Activated CD8-positive, alpha-beta T cell treated with anti-CD3 and anti-CD28 coated beads for 36 hours (primary cell): ENCODE measurements at places on chromosomes 4 and X. TPM values are rescaled to one million over a fixed set of nuclear protein-coding genes. Genes with fewer than 3 reads are reported as not detected.

GRCh38 chrX:47206316-47206715, 12.2 kb upstream of the CDK16 start:
- DNase-seq, result no peak

- no peak for DNase-seq
Measured at GRCh38 chrX:84108584-84108983, 79.4 kb downstream of the RPS6KA6 start.

DNA sequence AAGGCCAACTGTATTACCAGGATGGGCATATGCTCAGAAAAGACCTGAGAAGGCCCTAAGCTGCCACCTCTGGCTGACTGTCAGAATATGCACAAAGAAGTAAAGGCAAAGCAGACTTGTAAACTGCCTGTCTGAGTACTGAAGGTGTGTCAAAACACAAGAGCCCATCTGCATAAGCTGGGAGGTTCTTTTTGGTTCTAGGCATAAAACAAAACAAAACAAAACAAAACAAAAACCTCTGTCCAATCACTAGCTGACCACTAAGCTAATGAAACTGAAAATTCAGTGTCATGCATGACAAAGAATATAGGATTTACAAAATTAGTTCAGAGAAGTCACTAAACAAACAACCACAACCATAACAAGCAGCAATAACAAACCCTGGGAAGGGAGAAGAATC, 20.6 kb downstream of the SH3D19 start:
- no peak for DNase-seq

DNA sequence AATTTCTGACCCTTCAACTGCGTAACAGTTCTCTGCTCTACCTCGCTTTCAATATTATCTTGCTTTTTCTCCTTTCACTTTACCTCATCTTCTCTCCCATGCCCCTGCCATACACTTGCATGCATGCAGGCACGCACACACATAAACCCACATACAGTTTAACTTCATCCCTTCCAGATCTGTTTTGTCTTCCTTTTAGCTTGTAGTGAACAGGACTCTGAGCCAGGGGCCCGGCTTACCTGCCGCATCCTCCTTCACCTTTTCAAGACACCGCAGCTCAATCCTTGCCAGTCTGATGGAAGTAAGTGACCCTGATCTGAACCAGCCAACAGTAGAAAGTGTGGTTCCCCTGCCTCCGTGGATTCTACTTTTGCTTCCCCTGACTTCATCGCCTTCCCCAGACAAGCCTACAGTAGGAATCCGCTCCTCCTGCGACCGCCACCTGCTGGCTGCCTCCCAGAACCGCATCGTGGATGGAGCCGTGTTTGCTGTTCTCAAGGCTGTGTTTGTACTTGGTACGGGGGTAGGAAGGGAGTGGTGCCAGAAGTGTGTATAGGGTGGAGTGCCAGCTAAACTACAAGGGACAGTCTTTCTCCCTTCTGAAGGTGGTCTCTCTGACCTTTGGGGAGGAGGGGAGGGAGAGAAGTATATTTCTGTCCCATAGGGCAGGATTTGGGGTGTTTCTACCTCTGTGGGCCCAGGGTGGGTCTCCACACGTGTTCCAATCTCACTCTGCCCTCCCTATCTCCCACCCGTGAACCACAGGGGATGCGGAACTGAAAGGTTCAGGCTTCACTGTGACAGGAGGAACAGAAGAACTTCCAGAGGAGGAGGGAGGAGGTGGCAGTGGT, 10.7 kb downstream of the MED12 start:
- peak; percentile 77 for DNase-seq

DNA sequence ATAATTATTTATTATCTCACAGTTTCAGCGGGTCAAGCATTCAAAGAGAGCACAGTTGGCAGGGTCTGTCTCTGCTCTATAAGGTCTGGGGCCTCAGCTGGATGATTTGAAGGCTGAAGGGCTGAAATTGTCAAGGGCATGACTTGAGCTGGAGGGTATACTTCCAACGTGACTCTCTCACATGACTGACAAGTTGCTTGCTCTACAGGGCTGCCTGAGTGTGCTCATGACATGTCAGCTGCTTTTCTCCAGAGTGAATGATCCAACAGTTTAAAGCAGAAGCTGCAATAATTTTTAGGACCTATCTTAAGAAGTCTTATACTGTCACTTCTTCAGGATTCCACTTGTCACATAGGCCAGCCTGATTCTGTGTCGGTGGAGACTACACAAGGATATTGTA, 51.2 kb downstream of the TIGD2 start:
- no peak for DNase-seq

GRCh38 chrX:44637282-44637681, 94.6 kb upstream of the FUNDC1 start:
- no peak for DNase-seq

DNA sequence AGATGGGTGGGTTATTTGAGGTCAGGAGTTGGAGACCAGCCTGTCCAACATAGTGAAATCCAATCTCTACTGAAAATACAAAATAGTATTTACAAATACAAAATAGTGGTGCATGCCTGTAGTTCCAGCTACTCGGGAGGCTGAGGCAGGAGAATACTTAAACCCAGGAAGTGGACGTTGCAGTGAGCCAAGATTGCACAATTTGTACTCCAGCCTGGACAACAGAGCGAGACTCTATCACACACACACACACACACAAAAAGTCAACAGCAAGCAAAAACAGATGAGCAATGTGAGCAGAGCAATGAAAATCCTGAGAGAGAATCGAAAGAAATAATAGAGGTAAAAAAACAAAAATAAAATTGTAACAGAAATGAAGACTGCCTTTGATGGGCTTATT, 168.8 kb downstream of the PCDH18 start:
- DNase-seq, result no peak

DNA sequence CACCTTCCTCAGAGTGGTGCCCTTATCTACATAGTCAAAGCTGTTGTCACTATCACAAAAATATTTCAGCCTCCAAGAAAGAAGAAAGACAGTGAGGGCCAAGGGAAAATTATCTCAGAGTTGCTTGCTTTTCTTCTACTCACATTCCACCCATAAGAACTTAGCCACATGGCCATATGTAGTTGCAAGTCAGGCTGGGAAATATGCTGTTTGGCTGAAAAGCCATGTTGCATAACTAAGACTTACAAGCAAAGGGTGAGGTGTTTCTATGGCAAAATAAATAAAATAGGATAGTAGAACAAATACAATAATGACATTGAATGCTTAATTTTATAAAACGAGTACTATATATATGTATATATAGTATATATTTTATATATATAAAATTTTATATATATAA, 365.9 kb upstream of the PABPC4L start:
- DNase-seq, result no peak

DNA sequence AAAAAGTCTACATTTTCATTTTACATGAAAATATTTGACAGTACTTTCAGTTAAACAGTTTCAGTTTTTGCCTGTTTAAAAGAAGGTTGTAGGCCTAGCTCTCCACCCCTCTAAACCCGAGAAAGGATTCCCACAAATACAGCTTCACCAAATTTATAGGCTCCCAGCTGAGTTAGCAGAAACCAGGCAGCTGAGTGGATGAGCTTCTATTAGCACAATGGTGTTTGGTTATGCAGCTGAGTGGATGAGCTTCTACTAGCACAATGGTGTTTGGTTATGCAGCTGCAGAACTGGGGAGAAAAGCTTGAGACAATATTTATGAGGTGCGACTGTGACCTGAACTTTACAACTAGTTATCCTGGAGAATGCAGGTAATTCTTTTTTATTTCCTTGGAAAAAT, 36.6 kb upstream of the PAQR3 start:
- no peak for DNase-seq

DNA sequence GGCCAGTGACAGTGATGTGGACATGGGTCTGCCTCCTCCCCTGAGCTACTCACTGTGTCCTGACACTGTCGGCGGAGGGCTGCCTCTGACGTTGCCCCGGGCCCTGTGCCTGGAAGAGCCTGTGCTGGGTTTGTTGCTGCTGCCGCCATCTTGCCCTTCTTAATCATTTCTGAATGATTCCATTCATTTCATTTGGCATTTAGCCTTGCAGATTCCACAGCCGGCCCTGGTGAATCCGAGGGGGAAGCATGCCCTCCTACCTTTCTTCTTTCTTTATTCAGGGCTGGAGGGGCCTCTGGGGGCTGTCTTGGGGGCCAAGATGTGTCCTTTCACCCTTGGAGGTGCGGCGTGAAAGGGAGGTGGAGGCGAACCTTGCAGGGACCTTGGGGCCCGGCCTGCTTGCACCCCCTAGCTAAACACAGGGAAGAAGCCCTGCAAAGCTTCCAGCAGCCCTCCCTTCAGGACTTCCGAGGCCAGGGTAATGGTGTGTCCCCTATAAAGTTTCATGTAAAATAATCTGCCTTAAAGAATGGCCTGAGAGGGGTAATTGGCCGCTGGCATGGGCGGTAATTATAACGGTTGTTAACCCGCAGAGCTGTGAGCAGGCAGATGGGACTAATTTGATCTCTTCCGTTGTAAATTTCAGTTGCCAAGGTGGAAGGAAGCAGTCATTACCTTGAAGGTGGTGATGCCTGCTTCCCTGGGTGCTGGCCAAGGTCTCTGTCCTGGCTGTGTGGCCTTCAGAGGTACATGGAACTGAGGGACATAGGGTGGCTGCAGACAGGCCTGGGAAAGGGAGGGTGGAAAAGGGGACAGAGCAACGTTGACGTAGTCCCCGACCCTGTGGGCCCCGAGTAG, 92.3 kb downstream of the PSAPL1 start:
- DNase-seq, result no peak

GRCh38 chr4:113641025-113641431, 120.5 kb downstream of the CAMK2D start:
- no peak for DNase-seq

The SPARCL1 gene
- not detected for total RNA-seq

The NXF2B gene
- total RNA-seq, result not detected

The RNF212 gene
- 3.0 TPM for total RNA-seq

The ANOS1 gene
- not detected for total RNA-seq

The PRRG3 gene
- not detected for total RNA-seq

The VSIG4 gene
- 0.23 TPM for total RNA-seq

The PPID gene
- total RNA-seq, result 66.5 TPM

The COL4A5 gene
- total RNA-seq, result not detected
